ENCODE measurements at places on chromosomes 5 and 9.

DNA sequence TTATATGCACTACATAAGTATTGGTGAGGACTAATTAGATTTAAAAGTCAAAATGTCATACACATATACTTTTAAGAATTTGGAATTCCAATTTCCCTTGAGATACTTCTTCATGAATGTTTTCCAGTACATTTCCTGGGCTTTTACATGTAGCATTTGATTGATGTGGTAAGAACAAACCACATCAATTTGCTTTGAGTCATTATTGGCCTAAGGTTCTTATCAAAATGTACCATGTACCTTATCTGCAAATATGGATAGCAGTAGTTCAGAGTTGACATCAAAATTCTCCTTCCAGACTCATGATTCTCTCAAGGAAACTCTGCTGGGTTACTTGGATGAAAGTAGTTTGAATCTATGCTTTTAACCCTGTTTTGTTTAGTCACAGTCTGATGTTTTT, 2.5 kb downstream of the CAST start:
- DNase-seq, result no peak

DNA sequence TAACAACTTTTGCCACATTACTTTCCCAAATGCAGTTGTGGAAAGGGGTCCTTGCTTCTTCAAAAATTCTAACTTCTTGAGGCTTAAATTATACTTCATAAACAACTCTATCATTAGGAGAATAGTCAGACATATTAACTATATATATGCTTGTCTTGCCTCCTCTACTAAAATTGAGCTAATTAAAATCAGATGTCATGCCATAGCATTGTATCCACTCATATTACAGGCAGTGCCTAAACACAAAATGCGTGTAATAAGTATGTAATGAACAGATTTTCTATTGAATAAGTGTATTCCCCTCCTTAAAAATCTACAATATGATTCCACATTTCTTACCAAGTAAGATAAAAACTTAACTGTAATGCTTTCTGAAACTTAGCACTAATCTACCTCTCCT, 204.5 kb downstream of the PLK2 start:
- DNase-seq, result no peak

GRCh38 chr9:105608721-105609598, 51.0 kb downstream of the FKTN start:
- peak; percentile 4 for DNase-seq

- no peak for DNase-seq
Observed at GRCh38 chr5:173743641-173744343, 127.3 kb upstream of the BOD1 start.

DNA sequence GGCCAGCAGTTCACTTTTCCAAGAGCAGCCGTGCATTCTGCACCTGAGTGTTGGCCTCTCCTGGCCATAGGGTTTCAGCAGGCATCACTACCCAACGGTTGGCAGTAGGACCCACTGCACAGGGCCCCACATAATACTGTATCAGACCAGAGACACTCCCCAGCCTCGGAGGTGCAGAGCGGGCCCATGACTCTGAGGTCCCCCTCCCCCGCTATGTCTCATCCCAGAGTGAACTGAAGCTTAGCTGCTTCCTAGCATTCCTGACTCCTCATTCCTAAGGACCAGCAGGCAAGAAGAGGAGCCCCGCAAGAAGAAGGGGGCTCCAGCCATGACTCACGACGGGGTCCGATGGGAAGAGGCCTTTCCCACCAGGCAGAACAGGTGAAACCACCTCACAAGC, 67.2 kb downstream of the CAMSAP1 start:
- no peak for DNase-seq

DNA sequence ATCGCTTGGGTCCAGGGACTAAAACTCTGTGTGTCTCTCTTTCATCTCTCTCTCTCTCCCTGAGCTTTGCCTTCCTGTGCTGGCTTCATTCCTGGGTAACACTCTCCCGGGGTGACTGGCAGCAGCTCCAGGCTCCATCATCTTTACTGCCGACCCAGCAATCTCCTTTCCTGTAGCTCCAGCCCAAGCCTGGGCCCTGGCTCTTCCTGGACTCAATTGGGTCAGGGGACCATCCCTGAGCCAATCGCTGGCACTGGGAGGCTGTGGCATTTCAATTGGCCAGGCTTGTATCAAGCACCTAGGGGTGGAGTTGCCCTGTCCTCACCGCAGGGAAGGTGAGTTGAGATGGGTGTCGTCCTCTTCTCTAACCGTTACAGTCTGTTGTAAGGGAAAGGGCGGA, 31.9 kb downstream of the FAM240B start:
- no peak for DNase-seq

- no peak for DNase-seq
Observed at GRCh38 chr5:79172269-79172668, 60.7 kb downstream of the BHMT start.

DNA sequence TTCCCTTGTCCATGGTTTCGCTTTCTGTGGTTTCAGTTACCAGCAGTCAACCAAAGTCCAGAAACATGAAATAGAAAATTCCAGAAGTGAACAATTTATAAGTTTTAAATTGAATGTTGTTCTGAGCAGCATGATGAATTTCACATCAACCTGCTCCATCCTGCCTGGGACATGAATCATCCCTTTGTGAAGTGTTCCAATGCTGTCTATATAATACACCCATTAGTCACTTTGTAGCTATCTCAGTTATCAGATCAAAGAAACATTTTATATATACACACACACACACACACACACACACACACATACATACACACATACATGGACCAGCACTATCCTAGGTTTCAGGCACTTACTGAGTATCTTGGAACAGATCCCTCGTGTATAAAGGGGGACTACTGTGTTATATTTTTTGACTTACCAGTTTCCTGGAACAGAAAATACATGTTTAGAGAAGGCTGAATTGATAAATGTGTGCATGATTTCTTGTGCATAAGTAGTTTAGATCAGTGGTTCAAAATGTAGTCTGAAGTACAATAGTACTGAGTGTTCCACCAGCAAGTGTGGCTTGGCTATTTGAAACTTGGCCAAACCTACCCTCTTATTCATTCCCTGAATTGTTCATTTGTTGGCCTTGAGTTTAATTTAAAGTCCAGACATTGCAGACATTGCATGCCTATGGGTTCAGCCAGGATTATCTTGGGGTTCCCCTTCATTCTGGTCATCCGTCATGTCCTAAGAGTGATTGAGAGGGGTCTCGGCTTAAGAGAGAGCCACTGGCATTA, 510.0 kb downstream of the GADD45G start:
- no peak for DNase-seq

- no peak for DNase-seq
Observed at GRCh38 chr9:83284746-83285145, 221.8 kb upstream of the RASEF start.

DNA sequence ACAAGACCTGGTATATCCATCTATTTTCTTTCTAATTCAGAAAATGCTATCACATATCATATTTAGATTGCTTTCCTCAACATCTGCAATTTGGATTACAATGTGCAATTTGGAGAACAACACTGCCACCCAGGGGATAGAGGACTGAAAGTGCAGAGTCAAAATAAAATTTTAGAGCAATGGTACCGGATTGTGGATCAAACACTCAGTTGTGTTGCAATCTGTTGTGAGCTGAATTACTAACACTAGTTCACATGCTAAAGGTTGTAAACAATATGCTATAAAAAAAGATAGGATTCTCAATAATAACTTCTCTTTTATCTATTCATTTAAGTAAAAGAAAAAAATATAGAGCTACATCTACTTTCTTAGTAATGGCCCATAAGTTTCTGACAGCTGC, 11.9 kb upstream of the SRFBP1 start:
- no peak for DNase-seq

DNA sequence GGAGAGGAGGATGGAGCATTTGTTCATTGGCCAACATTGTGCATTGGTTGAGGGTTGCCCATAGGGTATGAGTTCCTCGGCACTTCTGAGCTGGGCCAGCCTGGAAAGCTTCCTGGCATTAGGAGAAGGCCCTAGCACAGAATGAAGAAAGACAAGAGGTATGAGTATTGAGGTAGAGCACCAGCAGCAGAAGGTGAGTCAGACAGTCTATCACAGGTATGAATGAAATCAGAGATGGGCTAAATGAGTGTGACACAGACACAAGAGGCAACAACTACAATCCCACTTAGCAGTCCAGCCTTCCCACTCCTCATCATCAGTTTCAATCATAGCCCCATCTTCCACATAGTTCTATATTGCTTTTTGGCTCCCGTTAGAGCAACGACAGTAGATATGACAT, 25.4 kb upstream of the TGFBR1 start:
- DNase-seq, result no peak

DNA sequence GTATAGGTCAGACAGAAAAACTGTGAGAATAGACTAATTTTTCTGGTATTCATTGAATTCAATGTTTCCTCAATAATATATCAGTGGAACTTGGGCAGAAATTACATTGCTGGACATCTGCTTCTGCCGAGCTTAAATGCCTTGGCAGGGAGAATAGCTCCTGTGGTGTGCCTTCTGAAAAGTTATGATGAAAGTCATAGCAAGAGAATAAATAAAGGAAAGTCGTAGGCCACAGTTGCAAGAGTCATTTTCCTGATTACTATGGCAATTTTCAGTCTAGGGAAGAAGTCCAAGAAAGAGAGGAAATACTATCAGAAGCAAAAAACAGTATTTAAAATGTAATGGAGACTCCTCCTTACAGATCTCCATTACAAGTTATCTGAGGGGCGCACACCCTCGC, 1596.1 kb upstream of the WWC1 start:
- no peak for DNase-seq

DNA sequence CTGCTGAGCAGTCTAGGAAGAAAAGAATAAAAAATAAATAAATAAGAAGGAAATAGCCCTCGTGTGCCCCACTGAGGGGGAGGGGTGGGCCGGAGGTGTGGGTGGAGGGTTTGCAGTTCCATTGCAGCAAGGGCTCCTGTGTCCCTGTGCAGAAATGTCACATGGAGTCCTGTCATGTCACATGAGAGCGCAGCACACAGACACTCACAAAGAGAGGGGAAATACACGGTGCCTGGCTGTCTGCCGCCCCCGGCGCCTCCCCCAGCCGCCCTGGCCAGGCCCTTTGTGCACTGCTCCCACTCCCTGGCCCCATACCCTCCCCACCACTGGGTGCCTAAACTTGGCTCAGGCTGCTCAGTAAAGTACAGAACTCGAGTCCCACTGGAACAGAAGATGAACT, 55.6 kb upstream of the SPTLC1 start:
- DNase-seq, result no peak

DNA sequence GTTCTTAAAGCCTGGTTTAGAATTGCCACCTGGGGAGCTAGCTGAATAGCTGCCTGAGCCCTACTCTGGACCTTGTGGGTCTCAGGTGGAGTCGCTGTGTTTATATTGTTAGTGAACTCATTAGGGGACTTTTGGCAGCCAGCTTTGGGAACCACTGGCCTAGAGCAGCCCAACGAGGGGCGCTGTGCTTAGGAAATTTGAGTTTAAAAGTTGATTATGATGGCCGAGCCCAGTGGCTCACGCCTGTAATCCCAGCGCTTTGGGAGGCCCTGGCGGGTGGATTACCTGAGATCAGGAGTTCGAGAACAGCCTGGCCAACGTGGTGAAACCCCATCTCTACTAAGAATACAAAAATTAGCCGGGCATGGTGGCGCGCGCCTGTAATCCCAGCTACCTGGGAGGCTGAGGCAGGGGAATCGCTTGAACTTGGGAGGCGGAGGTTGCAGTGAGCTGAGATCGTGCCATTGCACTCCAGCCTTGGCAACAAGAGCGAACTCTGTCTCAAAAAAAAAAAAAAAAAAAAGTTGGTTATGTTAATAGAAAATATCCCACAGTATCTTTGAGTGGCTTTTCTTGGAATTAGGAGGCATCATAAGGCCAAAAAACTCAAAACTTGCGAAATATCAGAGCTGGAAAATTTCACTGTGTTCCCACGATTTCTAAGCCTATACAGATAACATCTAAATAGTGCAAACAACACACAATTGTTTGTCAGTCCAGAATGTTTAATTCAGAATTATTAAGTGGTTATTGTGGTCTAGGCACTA, 809 bp downstream of the MCCC2 start:
- DNase-seq, result no peak

GRCh38 chr5:72586788-72587530, 79.7 kb upstream of the ZNF366 start:
- no peak for DNase-seq

GRCh38 chr5:647311-647710, 35.2 kb downstream of the CEP72 start:
- DNase-seq, result no peak

GRCh38 chr9:11722957-11723356, 970.2 kb upstream of the TYRP1 start:
- DNase-seq, result no peak

GRCh38 chr9:134134949-134135342, 936 bp upstream of the WDR5 start:
- DNase-seq, result no peak

GRCh38 chr9:121840838-121841760, 189.7 kb downstream of the DAB2IP start:
- no peak for DNase-seq

DNA sequence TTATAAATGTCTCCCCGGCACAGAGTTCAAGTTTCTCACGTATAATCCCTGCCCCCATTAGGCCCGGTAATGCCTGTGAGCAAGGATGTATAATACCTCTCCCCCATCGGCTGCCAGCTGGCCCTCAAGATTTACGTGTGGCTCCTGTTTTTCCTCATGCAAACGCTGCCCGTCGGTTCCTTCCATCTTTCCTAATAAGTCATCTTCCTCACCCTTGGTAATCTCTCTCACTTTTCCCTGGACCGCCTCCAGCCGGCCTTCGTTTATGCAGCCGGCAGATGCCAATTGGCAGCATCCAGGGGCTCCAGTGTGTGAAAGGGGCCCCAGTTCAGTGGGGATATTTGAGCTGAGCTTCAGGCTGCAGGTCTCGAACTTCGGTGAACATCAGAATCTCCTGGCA, 86.5 kb upstream of the NEURL1B start:
- no peak for DNase-seq

DNA sequence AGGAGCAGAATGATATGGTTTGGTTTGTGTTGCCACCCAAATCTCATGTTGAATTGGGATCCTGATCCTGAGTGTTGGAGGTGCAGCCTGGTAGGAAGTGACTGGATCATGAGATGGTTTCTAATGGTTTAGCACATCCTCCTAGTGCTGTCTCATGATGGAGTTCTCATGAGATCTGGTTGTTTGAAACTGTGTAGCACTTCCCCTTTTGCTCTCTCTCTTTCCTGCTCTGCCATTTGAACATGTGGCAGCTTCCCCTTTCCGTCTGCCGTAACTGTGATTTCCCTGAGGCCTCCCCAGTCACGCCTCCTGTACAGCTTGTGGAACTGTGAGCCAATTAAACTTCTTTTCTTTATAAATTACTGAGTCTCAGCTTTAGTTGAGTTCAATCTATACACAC, 756.8 kb upstream of the CDH6 start:
- no peak for DNase-seq

- DNase-seq, result peak; percentile 75
Observed at GRCh38 chr9:128504485-128505413, at the start of gene GLE1. Gene GLE1 (plus strand): TSS chr9:128504719. CDS start chr9:128504806, 87 bp downstream.

All from HS-27A (cell line).